ENCODE measurements at places on chromosomes 12 and 14. TPM values are rescaled to one million over a fixed set of nuclear protein-coding genes. Genes with fewer than 3 reads are reported as not detected.
A peak's percentile ranks its signal among the peaks of the same experiment; 100 is the strongest.

Gene RDH12
- total RNA-seq = 0.20 TPM

- DNase-seq = peak; percentile 25
Measured at GRCh38 chr12:110176745-110177144, 52.6 kb downstream of the IFT81 start.

Gene CLEC9A
- 0.07 TPM for total RNA-seq

Gene OSGEP
- 70.0 TPM for total RNA-seq

DNA sequence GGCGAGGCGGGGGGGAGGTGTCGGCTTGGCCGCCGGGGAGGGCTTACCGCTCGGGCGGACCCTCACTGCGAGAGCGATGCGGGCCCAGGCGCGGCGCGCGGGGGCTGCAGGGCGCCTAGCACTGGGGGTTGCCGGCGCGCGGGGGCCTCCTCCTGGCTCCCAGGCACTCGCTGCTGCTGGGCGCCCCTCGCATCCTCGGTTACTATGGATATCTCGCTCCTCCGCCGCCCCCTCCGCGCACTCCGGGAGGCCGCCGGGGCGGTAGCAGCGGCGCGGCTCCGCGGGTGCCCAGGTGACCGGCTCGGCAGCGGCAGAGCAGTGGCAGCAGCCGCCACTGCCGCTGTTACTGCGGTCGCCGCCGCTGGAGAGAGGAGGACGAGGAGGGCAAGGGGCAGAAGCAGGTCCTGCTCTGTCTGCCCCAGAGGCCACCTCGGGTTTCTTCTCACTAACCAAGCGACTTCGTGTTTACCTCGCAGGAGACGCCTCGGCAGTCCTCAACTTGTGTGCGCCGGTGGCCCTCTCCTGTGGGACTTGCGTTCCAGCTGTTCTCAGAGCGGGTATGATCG is 250.1 kb downstream of the APAF1 start:
- DNase-seq = no peak

Gene KRT77
- not detected for total RNA-seq

DNA sequence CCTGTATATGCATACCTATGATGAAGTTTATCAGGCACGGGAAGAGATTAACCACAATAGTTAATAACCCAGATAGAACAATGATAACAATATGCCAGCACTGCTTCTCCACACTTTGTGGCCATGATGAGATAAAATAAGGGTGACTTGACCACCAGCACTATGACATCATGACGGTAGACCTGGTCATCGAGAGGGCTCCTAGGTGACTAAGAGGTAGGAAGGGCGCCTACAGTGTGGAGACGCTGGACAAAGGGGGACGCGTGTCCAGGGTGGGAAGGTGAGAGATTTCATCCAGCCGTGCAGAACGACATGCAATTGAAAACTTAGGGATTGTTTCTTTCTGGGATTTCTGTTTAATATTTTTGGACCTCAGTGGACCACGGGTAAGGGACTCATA is 221.8 kb upstream of the RTL1 start:
- no peak for DNase-seq

GRCh38 chr12:19440019-19440858 is 947 bp downstream of the AEBP2 start:
- peak; percentile 52 for DNase-seq

Gene BEGAIN
- 17.1 TPM for total RNA-seq

DNA sequence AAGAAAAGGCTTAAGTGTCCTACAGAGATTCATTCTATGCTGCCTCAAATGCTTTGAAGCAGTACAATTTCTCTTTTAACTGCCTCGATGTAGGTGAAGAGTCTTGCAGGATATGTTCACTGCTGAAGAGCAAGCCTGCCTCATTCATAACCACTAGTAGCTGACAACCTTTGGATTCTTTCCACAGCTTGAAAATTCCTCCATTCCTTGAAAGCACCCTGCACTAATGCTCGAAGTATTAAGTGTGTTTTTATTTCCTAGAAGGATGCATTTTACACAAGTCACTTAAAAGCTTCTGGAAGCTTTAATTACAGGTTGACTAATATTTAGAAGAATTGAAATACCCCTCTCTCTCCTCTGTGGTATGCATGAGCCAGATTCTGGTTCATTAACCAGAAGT is 429.4 kb downstream of the DIO2 start:
- peak; percentile 58 for DNase-seq

Gene KLHL33
- not detected for total RNA-seq

Gene GPR65
- total RNA-seq = 0.05 TPM

Gene RHNO1
- 68.6 TPM for total RNA-seq

GRCh38 chr14:91351512-91351862 is 66.1 kb downstream of the CCDC88C start:
- DNase-seq = no peak

GRCh38 chr12:92673756-92674155 is 29.0 kb upstream of the PLEKHG7 start:
- DNase-seq = no peak

GRCh38 chr14:25406818-25407217 is 356.9 kb upstream of the STXBP6 start:
- DNase-seq = no peak

Gene ASCL1
- total RNA-seq = not detected

DNA sequence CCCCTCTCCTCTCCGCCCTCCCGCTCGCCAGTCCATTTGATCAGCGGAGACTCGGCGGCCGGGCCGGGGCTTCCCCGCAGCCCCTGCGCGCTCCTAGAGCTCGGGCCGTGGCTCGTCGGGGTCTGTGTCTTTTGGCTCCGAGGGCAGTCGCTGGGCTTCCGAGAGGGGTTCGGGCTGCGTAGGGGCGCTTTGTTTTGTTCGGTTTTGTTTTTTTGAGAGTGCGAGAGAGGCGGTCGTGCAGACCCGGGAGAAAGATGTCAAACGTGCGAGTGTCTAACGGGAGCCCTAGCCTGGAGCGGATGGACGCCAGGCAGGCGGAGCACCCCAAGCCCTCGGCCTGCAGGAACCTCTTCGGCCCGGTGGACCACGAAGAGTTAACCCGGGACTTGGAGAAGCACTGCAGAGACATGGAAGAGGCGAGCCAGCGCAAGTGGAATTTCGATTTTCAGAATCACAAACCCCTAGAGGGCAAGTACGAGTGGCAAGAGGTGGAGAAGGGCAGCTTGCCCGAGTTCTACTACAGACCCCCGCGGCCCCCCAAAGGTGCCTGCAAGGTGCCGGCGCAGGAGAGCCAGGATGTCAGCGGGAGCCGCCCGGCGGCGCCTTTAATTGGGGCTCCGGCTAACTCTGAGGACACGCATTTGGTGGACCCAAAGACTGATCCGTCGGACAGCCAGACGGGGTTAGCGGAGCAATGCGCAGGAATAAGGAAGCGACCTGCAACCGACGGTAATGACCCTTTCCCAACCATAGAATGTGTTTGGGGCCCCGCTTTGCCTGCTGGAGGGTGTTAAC is 615 bp downstream of the CDKN1B start:
- DNase-seq = peak; percentile 36

- DNase-seq = no peak
Measured at GRCh38 chr12:50960130-50960529, 7.8 kb downstream of the HIGD1C start.

Gene PLEKHD1
- total RNA-seq = not detected

- DNase-seq = no peak
Measured at GRCh38 chr12:7434670-7435069, 9.3 kb downstream of the CD163L1 start.
